ENCODE measurements at places on chromosomes 7 and 10.

DNA sequence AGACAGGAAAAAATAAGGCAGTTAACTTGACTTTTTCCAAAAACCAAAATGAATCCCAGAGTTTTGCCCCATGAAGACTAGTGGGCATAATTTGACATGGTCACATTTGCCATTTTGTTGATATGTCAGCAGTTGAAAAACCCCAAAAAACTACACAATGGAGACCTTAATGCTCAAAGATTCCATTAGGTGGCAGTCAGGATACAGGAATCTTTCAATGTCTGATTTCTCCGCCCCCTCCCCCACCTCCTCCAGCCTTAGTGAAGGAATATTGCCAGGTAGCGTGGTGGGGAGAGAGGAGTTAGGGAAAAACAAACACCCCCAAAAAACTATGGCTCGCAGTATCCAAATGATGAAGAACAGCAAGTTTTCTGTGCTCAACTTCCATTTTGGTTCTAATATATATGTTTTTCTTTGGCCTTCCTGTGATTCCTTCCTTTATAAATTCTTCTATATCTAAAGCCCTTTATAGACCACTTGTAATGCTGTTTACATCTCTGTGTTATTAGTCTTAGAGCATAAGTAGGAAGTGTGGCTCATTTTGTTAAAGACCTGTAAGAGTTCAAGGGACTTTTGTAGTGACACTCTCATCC lies 6.7 kb upstream of the SMNDC1 start:
- DNase-seq = no peak

DNA sequence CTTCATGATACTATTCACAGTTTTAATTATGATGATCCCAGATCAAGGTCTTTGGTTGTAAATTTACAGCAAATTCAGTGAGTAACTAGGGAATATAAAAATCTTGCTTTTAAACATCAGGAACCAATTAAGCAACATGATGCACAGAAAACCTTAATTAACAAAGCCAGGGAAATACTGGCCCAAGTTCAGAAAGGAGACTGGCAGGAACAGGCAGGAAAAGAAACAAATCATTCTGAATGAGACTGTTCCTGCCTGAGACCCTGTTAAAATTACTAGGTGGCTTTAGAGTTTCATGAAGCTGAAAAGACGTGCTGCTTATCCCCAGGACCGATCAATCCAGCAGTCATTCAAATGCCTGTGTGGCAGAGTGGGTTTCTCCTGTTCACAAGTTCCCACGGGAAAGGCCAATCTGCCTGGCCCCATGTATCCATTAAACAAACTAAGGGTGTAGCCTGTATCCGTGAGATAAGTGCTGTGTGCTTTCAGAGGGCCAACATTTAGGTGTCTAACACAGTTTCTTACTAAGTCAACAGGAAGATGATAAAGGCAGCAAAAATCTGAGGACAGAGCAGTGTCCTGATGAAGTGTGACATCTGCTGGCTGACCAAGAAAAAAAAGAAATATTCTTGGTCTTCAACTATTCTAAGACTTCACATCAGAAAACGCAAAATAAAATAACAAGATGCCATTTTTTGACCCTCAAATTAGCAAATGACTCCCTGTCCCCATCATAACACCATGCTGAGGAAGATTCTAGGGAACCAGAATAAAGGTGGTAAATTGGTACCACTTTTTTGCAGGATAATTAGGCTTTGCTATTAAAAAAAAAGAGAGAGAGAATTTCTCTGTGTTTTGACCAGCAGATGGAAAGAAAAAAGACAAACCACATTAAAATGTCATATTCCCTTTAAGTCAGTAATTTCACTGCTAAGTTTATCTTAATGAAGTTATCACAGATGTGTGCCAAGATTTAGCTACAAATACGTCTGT lies 34.2 kb downstream of the PUS7 start:
- DNase-seq = no peak

DNA sequence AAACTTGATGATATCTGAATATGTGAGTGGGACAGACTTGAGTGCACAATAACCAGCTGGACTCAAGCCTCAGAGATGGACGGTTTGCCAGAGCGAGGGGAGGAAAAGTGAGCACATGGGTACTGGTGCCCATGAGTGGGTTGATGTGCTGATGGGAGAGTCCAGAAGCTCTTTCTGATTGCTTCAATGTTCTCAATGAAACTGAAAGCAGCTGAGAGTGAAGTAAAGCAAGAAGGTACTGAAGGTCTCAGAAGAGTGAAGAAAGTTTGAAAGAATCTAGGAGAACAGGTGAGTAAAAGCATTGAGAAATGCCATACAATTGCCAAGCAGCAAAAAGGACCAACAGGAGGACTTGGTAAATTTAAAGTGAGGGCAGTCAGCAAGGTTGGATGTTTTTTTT lies 28.6 kb downstream of the CTTNBP2 start:
- DNase-seq = no peak

DNA sequence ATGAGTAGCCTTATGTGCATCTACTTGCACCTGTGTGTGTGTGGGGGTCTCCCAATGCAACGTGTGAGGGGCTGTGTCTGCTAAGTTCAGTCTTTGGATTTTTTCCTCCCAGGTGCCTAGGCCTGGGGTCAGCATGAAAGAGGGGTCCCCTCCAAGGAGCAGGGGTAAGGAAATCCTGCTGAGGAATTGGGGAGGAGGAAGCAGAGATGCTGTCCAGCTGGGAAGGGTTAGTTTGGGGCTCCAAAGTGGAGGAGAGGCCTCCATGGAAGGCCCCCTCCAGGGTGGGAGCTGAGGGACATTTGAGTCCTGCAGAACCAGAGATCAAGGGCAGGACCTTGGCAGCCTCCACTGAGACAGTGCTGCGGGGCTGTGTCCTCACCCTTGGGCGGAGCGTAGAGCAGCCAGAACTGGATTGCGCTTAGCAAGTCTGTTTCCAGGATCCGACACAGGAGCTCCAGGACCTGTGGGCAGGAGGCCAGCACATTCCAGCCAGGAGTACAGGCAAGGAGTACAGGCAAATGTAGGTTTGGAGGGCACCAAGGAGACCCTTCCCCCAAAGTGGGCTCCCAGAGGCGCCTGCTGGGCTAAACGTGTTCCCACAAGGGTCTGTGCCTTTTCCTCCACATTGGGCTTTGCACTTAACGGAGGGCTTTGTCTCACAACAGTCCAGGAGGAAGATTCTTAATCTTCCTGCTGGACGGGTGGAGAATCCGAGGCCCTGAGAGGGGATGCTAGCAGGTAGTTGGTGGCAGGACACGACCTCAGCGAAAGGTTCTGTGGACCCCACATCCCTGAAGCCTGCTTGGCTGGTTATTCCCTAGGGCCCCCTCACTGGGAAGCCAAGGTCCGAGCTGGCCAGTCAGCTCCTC lies 10.1 kb downstream of the TBATA start:
- no peak for DNase-seq

DNA sequence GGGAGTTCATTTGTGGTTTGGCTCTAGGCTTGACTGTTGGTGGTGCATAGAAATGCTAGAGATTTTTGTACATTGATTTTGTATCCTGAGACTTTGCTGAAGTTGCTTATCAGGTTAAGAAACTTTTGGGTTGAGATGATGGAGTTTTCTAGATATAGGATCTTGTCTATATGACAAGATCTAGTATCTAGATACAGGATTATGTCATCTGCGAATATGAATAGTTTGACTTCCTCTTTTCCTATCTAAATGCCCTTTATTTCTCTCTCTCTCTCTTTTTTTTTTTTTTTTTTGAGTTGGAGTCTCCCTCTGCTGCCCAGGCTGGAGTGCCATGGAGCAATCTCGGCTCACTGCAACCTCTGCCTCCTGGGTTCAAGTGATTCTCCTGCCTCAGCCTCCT lies 62.9 kb downstream of the MGAM2 start:
- DNase-seq = no peak

DNA sequence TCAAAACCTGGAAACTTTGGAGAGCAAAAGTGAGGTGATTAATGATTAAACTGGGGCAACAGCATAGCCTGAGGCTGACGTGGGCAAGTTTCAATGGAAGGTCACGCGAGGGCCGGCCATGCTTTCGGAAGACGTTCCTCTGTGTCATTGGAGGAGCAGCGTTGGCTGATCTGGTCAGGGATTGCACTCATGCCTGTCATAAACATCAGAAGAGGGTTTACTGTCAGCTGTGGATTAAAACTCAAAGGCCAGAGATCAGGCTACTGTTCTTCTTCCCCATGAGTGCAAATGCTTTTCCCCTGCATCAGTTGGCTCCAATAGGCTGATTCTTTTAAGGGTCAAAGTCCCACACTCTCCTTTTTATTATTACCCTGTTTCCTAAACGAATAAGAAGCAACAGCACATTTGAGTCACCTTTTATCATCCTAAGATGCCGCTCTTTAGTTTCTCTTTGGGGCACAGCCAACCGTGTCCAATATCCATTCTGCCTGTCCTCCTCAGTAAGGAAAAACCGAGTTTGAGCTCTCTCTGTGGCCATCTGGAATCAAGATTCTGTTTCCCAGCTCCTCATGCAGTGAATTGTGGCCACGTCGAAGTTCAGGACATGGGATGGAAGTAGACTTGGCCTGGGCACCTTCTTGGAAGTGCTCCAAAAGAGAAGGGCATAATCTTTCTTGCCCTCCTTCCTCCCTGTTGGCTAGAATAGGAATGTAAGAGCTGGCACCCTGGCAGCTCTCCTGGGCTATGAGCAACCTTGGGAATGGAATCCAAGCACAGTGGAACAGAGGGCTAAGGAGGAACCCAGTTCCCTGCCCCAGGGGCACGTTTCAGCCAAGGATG lies 62.5 kb upstream of the INSIG1 start:
- no peak for DNase-seq

DNA sequence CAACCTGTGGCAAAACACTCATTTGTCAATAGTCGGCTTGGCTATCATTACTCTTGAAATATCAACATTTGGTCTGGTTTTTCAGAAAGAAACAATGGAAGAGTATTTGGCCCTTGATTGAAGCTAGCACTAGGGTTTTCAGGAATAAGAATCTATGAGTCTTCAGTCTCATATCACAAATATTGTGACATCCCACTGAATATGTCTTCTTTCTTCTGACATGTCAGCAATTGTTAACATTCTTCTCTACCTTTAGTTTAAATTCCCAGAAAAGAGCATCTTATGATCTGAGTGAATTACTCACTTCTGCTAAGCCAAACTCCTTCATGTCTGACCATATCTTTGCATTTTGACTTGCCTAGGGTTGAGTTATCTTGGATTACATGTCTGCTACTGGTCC lies 435.2 kb upstream of the SEMA3D start:
- DNase-seq = no peak

GRCh38 chr10:131841661-131842139 lies 59.1 kb upstream of the PPP2R2D start:
- no peak for DNase-seq

DNA sequence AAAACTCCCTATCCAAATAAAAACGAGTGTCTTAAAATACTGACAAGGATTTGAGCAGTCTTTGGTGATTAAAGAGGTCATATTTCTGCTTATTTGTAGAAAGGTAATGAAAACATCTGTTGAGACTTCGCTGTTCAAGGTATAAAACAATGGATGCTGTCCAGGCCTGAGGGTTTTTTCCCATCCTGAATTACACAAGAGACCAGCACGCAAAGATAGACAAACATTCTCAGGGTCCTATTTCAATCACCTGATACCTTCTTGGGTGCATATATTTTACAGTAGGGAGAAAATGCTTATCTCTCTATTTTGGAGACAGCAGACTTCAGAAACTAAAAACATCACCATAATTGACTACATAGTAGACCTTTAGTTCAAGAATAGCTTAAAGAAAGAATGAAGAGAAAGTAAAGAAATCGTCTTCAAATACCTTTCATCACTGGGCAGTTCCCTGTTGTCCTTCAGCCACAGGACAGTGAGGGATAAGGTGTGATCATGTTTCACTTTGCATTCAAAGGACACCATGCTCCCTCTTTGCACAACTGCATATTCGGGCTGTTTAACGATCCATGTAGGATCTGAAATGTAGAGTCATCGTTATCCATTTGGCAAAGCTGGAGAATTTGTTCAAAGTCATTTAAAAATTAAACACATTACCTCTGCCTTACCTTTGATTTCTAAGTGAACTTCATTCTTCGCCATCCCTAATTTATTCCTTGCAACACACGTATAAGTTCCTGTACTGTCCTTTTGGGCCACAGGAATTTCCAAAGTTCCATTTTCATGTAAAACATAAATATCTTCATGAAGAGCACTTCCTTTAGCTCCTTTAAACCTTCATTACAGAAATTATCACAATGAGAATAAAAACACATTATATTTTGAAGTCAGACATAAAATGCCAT lies 63.7 kb upstream of the LAMB4 start:
- DNase-seq = no peak

DNA sequence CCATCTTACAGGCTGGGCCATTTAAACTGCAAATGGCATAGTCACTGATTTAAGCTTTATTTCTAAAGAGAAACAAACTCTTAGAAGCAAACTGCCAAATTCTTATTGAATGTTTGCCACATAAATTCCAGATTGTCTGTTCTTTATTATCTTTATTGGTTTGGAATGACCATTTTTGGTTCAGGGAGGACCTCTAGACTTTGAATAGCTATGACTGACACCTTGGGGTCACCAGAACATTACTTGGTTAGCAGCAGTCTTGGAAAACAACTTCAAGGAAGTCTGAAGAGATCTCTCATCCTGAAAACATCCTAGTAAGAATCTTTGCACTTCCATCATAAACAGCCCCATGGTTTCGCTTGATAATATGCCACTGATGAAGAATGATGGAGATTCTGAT lies 197.1 kb downstream of the SUGCT start:
- no peak for DNase-seq

DNA sequence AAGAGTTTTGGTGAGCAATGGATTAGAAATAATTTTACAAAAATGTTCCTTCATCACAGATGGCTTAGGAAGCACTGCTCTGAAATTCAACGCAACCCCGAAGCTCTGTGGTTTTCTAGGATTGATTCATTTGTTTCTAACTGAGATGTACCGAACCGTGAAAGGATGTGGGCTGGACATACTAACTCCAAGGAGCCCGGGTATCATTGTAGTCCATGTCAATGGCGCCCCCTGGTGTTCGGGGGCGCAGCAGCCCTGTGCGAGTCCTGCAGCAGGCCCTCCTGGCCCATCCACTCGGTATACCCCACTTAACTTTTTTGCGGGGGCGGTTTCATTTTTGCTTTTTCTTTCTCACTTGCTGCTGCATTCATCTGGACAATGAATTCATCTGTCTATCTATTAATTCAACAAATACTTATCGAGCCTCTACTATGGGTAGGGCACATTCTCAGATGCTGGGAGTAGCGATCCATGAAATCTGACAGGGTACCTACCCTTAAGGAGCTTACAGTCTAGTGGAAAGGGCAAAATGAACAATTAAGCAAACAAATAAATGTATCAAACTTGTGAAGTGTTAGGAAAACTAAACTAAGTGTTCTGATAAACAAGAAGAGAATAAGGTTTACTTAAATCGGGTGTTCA lies 25.2 kb upstream of the ITPRID1 start:
- DNase-seq = peak; percentile 24

GRCh38 chr7:54823776-54824175 lies 64.8 kb upstream of the SEC61G start:
- DNase-seq = no peak

DNA sequence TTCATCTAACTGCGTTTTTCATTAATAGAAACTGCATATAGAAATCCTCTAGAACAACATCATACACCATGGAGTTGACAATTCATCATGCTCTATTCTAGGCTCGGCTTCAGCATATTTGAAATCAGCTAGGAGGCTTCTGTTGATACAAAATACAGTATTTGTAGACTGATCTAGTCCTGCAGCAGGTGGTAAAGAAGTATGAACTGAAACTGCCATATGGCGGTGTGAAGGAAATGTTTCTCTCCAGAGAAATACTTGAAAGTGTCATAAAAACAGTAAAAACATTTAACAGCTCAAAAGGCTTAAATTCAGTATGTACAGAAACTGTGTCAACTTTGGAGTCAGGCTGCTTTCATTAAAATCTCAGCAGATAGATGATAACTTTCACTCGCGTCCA lies 32.0 kb upstream of the MYO3A start:
- no peak for DNase-seq
